ENCODE measurements at places on chromosomes 12 and 14.

DNA sequence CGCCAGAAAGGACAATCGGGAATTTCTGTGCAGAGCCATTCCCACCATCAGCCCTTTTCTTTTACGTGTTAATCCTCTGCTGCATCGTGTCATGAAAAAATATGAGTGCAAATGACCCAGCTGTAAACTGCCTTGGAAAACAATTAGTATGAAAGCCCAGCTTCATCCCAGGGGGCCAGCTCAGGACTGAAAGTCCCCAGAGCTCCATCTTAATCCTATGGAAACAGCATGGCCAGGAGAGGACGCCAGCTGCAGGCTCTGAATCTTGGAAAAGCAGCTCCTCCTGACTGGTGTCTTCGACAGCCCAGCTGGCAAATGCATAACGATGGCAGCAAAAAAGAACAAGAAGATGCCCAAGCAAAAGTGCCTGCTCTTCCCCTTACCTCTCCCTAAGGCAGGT is 191.5 kb downstream of the NTF3 start:
- no peak for DNase-seq

DNA sequence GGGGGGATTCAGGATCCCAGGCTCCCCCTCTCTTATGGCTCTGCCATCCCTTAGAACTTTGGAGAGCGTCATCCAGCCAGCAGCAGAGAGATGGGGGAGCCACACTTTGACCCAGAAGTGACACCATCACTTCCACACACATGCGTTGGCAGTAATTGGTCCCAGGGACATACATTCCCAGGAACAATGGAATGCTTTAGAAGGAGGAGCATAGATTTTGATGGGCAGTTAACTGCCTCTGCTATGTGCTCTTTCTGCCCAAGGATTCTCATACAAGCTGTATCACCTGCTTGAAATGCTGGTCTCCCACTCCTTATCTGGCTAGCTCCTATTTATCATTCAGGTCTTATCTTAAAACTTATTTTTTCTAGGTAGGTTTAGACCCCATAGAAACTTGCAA is 109.0 kb upstream of the RPH3A start:
- no peak for DNase-seq

GRCh38 chr12:82028772-82029171 is 269.6 kb upstream of the PPFIA2 start:
- DNase-seq: no peak

- DNase-seq: no peak
Observed at GRCh38 chr14:68674538-68675232, 118.2 kb downstream of the ZFP36L1 start.

DNA sequence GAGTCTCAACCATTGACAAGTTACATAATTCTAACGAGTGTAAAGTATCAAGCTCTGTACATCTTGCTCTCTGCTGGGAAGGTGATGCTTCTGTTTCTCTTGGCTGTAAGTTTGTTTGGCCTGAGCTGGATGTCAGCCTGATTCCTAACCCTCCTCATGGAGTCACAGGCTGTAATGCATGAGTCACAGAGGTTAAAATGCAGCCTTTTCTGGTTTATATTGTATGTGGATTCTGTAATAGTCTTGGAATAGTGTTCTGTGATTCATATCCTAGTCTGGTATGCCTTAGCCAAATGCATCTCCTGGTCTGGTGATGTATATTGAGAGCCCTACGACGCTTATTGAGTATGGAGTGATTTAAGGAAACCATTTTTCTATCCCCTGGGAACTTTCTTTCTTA is 104.5 kb upstream of the FRMD6 start:
- peak; percentile 98 for DNase-seq

DNA sequence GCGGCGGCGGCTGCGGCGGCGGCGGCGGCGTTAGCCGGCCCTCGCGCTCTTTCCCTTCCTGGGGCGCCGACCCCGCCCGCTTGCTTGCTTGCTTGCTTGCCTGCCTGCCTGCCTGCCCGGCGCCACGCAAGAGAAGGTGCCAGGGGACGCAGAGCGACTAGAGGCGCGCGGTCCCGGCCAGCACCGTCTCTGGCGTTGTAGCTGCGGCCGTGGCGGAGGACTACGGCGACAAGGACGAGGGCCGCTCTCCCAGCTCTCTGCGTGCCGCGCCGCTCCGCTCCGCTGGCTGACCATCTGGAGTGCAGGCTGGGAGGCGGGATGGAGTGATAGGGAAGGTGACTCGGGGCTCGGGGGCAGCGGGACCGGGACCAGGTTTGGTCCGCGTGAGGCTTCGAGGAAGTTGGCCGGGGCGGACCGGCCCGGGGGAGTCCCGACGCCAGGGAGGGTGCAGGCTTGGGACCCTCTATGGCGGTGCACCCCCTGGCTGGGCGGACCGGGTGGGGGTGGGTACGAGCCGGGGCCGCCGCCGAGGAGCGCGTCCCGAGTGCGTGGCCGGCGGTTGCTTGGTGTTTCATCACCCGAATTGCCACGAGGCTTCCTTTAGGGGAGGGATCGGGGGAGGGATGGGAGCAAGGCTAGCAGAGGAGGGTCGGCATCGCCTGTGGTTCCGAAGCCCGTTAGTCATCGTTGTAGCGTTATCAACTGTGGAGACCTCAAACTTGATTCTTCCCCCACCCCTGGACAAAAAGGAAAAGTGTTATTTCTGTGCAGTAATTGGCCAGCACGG is 471 bp downstream of the XPOT start:
- DNase-seq: peak; percentile 25

Data from HFF-Myc (cell line).